Glutamatergic neuron (in vitro differentiated cells): ENCODE measurements at places on chromosomes 5 and 9.

GRCh38 chr9:127779136-127779981 is 893 bp upstream of the SH2D3C start:
- DNase-seq: no peak

DNA sequence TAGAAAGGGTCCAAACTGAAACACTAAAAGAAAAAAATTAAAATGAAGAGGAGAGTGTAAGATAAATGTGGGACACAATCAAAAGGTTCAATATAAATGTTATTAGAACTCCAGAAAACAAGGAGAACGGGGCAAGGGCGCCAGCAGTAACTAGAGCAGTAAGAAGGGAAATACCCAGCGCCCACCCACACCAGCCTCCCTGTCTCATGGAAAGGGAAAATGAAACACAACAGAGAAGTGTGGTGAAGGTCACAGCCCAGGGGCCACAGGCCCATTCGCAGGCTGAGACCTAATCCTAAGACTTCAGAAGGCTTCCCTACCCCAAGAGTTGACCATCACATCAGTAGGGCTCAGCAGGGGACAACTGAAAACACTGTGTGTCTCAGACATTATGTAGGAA is 45.8 kb upstream of the CLK4 start:
- no peak for DNase-seq

GRCh38 chr5:144203750-144204596 is 33.3 kb downstream of the KCTD16 start:
- peak; percentile 48 for DNase-seq

GRCh38 chr9:93099551-93100275 is 3.7 kb downstream of the CARD19 start:
- DNase-seq: peak; percentile 13
